Hepatic stellate cell (primary cell): ENCODE measurements at places on chromosomes 2 and 18.

- DNase-seq = no peak
Observed at GRCh38 chr2:240230291-240230931, 90.0 kb upstream of the OTOS start.

- DNase-seq = no peak
Observed at GRCh38 chr2:144162652-144163051, 357.3 kb downstream of the ZEB2 start.

- no peak for DNase-seq
Observed at GRCh38 chr2:120625865-120626560, 109.7 kb upstream of the GLI2 start.

DNA sequence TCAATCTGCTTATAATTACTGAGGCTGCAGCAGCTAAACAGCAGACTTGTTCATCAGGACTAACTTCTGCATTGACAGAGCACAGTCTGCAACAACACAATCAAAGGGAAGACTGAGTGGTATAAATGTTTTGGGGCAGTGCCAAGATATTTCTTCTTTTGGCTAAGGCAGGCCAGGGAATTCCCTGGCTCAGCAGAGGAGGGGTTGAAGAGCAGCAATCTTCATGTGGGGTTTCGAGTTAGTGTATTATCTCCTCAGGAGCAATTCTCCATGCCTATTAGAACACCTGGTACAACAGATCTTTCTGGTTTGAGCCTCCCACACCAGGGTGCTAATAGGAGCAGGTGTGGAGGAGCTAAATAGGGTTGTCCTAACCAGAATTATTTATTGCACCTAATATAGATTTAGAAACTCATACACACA lies 103.0 kb upstream of the STK17B start:
- no peak for DNase-seq

- no peak for DNase-seq
Observed at GRCh38 chr2:119864318-119864717, 104.6 kb downstream of the PTPN4 start.

GRCh38 chr18:45551142-45551815 lies 64.0 kb upstream of the SLC14A2 start:
- DNase-seq = no peak

DNA sequence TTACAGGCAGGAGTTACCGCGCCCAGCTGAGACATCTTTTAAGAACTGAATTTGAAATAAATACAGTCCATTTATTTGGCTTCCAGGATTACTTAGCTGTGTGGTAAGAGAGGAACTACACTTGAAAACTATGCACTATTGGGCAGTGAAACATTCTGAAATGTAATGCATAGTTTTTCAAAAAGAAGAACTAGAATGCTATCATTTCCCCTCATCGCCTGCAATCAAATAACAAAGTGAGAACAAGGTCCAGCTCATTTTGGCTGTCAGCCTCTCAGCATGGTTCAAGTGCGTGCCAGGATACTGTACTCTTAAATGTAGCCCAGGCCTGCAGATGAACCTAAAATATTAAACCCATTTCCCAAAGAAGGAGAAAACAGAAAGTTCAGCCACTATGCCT lies 76.6 kb upstream of the ARL5A start:
- DNase-seq = no peak

- DNase-seq = no peak
Observed at GRCh38 chr2:37869771-37870170, 55.3 kb upstream of the RMDN2 start.
